Testis (tissue), 5 donors: ENCODE measurements at places on chromosomes 5 and 9.
A peak's percentile ranks its signal among the peaks of the same experiment; 100 is the strongest.

- DNase-seq: no peak
These were observed 250.8 kb downstream of the DMRT2 start for GRCh38 chr9:1300941-1301340.

- DNase-seq: no peak
These were observed 221.1 kb downstream of the MAN2A1 start for GRCh38 chr5:109910874-109911273.

- DNase-seq: no peak
These were observed 1.7 kb downstream of the PRKAA1 start for GRCh38 chr5:40796487-40796889.

DNA sequence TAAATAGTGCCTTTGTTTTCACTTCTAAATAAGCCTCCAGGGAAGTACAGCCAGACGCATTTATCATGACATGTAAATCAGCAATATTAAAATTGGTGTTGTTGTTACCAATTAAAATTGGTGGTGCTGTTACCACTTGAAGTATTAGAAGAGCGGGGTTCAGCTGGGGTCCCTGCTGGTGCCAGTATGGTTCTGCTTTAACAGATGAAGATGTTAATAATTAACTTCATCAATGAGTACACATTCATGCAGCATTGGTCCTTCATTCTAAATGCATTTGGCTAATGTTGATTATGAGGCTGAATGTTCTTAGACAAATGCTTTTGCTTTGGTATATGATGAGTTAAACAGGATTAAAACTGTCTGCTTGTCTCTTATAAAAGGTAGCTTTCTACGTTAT, 67.6 kb upstream of the TMC1 start:
- no peak for DNase-seq

GRCh38 chr5:118043531-118043930, 944.8 kb downstream of the DTWD2 start:
- DNase-seq: no peak

DNA sequence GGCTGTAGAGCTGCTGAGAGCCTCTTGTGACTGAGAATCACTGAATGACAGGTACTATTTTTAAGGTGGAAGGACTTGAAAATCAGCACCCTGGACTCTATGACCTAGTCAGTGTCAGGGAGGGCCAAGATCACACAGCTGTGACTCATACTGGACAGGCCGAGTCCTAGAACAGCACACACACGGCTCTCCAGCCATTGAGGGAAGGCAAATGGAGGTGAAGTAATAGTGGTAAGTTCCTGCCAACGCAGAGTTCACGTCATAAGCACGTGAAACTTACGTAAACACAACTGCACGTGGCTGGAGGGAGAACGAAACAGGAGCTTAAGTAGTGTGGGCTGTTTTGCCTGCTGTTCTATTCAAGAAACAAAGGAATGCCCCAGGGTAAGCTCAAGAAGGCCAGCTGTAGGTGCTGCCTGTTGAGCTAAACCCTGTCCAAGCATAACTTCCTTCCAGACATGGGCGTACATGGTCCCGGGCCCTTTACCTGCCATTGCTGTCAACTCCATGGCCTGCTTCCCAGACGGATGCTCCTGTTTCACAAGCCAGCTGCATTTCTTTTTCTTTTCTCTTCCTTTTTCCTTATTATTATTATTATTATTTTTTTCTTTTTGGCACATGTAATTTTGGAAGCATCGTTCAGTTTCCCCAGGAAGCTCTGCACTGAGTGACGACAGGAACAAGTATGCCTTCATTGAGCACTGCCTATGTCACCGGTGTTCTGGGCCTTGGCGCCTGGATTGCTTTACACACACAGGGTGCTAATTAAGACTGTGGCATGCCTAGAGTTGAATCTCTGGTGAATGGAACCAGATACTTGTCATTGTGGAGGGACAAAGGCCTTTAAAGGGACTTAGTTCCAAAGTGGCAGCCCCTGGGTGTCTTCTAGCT, 10.2 kb upstream of the LCP2 start:
- peak; percentile 77 for DNase-seq

- no peak for DNase-seq
These were observed 670 bp downstream of the CCDC171 start for GRCh38 chr9:15553528-15553898.

GRCh38 chr9:83472221-83472665, 66.0 kb downstream of the FRMD3 start:
- DNase-seq: no peak

- DNase-seq: no peak
These were observed 13.6 kb downstream of the ZBTB43 start for GRCh38 chr9:126818482-126818881.

DNA sequence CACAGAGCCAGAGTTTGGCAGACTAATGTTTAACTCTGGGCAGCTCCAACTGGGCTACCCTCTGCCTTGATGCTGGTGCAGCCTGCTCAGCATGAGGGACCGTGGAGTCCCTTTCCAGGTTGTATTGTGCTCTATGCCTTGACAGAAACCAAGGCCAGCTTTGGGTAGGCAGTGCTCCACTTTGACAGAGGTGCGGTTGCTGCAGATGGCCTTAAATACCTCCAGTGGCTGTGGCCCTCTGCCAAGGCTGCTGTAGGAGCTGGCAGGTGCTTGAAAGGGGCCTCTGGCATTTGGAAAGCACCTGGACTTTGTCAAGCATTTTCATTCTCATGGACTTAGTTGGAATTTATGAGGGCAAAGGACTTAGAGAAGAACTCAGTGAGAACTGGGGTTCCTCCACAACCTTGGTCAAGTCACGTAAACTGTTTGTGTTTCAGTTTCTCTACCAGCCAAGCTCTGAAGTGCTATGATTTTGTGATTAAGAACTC, 249.7 kb upstream of the ZNF462 start:
- DNase-seq: no peak

- no peak for DNase-seq
These were observed 28.6 kb upstream of the TRIM14 start for GRCh38 chr9:98147582-98147981.

- no peak for DNase-seq
These were observed 17.3 kb upstream of the SMAD5 start for GRCh38 chr5:136115183-136115865.

- no peak for DNase-seq
These were observed 51.9 kb downstream of the DMRT2 start for GRCh38 chr9:1101846-1102641.

DNA sequence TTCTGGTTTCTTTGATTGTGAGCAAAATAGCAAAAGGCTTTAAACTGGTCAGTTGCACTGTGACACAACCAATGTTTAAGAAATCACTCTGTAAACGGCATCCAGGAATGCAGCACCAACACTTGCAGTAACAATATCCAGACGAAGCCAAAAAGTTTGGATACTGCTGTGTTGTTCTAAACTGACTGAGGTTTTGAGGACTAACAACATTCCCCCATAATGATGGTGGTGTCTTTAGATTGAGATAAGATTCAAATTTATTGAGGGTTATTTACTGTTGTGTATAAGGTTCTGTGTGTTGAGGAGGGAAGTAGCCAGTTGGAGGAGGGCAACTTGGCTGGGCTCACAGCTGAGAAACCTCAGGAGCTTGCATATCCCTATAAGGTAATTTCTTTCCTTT, 353.6 kb downstream of the BNC2 start:
- DNase-seq: no peak

DNA sequence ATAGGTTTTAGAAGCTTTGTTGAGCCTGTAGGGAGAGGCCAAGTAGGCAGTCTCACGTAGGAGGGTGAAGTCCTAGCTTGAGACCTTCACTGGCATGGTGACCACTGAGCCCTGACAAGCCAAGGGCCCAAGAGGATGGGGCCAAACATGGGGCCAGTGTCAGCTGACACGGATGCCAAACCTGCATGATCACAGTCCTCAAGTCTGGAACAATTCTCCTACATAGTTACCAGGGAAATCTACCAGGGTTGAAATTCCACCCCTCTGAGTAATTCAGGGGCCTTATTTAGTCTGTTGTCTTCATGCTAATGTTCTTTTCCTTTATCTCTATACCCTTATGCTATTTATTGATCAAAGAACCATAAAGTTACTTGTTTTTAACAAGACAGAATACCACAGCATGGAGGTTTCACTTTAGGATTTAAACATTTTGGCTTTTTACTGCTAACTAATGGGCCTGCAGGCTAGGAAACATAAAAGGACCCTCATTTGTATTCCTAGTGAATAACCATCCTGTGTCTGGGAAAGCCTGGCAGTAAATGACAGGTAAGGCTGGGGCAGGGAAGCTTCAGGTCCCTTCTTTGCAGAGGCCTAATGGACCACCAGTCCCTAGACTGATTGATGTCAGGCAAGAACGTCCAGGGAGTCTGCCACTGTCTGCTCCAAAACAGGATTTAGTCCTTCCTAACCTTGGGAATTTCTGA, 140.8 kb downstream of the FGF1 start:
- no peak for DNase-seq
